Mesenchymal stem cell (in vitro differentiated cells and primary cell): ENCODE measurements at places on chromosomes 7 and 10.

GRCh38 chr10:43399320-43400310, 9.4 kb downstream of the HNRNPF start:
- H3K36me3 ChIP-seq: peaks cover 13% of the 10 kb centered on the region
- H3K4me3 ChIP-seq: no peak overlapping the region
- DNase-seq: peak; percentile 74

- H3K36me3 ChIP-seq: no peaks in the 10 kb centered on the region
- peaks cover 41% of the 10 kb centered on the region for H3K27me3 ChIP-seq
- H3K27ac ChIP-seq: no peak overlapping the region
These were observed 404.1 kb upstream of the MKI67 start for GRCh38 chr10:128530301-128530700.

DNA sequence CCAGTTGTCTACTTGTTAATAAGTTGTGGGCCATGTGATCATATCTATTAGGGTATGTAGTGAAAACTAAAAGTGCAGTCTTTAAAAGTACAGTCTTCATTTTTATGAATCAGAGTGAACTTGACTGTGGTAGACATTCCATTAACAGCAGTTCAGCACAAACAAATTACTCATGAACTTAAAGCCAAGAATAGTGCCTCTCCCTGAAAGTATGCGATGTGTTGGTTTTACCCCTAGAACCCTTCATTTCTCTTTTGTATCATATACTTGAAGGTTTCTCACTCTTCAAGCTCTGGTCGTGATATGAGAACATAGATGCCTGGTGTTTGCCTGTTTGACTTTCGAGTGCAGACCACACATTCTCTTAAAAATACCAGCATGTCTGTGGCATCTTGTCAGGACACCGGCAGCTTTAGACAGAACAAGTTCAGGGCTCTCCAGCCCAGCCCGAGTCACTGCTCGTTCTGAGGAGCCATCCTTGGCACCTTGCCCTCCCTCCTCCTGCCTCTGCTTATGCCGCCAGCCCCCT, 159.3 kb downstream of the LCOR start:
- H3K27ac ChIP-seq: peak overlapping the region; percentile 84
- no peak overlapping the region for H3K4me3 ChIP-seq
- peaks cover 19% of the 10 kb centered on the region for H3K4me1 ChIP-seq
- DNase-seq: peak; percentile 82
- H3K36me3 ChIP-seq: no peaks in the 10 kb centered on the region

GRCh38 chr7:36651404-36651803, 72.9 kb downstream of the AOAH start:
- DNase-seq: peak; percentile 21
- peak overlapping the region; percentile 36 for H3K27ac ChIP-seq
- H3K36me3 ChIP-seq: no peaks in the 10 kb centered on the region
- peaks cover 14% of the 10 kb centered on the region for H3K4me1 ChIP-seq

DNA sequence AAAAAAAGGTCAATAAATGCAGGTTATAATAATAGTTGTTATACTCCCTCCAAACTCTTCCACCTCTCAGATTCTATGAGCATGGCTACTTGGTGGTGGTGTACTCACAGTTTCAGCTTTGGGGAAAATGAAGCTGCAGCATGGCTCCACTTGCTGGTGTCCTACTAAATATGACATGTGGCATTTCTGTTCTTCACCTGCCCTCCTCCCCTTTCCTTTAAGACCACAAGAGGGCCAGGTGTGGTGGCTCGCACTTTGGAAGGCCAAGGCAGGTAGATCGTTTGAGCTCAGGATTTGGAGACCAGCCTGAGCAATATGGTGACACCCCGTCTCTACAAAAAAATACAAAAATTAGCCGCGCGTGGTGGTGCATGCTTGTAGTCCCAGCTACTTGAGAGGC, 101.1 kb downstream of the SLC37A3 start:
- H3K36me3 ChIP-seq: no peaks in the 10 kb centered on the region
- H3K4me3 ChIP-seq: no peak overlapping the region
- no peaks in the 10 kb centered on the region for H3K27me3 ChIP-seq
- H3K4me1 ChIP-seq: no peaks in the 10 kb centered on the region
- H3K27ac ChIP-seq: no peak overlapping the region

DNA sequence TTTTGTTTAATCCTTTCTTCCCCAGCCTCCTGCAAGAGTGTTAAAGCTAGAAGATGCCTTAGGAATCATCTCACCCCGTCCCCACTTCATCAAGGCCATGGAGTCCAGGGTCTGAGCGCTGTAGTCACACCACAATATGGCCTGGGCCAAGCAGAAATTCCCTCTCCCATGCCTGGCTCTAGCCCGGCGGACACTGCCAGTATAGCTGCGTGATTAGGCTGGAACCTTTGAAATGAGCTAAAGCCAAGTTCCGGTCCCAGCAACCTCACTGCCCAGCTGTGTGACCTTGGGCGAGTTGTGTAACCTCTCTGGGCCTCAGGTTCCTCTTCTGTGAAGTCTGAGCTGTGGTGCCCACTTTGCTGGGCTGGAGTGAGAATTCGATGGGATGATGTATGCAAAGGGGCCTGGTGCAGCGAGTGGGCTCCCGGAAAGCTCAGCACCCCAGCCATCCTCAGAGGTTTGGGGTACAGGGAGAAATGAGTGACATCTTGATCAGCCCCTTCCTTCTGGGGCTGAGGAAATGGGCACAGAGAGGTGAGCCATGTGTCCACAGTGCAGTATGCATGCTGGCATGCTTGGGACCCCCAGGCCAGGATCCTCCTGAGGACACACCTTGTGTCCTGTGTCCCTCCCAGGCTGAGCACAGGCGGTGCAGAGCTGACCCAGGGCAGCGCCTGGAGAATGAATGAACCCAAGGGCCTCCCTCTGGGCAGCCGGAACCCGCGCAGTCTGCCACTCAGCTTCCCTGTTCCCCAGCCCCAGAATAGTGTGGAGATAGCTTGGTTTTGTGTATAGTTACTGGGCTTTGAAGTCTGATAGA, 118.6 kb downstream of the ZMIZ1 start:
- peak overlapping the region; percentile 87 for H3K27ac ChIP-seq
- DNase-seq: no peak
- H3K4me1 ChIP-seq: peaks cover 82% of the 10 kb centered on the region
- no peaks in the 10 kb centered on the region for H3K27me3 ChIP-seq
- peaks cover 37% of the 10 kb centered on the region for H3K36me3 ChIP-seq

DNA sequence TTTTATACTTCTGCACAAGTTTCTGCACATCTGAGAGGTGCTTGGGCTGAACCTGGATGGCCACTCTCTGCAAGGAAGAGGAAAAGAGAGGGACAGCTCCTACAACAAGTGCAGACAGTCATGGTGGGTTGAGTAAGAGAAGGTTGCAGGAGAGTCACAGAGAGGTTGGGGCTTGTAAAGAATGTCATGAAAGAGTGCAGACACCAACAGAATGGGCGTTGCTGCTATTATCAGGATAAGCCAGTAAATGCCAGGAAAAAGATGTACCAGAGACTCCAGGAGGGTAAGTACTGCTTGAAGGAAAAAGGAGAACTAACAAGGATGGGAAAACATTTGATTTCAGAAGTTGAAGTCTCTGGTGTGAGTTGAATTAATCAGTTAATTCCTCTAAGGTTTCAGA, 77.8 kb upstream of the NRP1 start:
- DNase-seq: peak; percentile 23
- peaks cover 1% of the 10 kb centered on the region for H3K4me1 ChIP-seq
- no peaks in the 10 kb centered on the region for H3K27me3 ChIP-seq
- H3K27ac ChIP-seq: no peak overlapping the region

DNA sequence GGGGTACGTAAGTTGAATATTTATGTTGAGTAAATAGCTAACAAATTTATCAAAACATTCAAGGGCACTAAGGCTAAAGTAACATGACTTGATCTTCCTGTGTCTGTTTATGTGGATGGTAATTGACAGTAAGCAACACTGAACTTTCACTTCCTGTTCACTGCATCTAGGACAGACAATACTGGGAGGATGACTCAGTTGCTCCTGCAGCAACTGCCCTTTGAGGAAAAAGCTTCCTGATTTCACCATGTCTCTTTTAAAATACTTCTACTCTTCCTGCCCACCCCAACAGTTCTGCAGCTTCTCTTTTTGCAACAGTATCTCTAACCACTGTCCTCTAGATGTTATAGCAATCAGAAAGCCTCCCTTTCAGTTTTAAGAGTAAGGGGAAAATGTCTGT, 76.6 kb upstream of the HGF start:
- H3K36me3 ChIP-seq: no peaks in the 10 kb centered on the region
- no peak overlapping the region for H3K27ac ChIP-seq
- no peaks in the 10 kb centered on the region for H3K27me3 ChIP-seq
- DNase-seq: peak; percentile 93
- no peaks in the 10 kb centered on the region for H3K4me1 ChIP-seq
- H3K4me3 ChIP-seq: no peak overlapping the region

GRCh38 chr10:16893664-16894063, 76.4 kb upstream of the RSU1 start:
- H3K27me3 ChIP-seq: no peaks in the 10 kb centered on the region
- H3K4me1 ChIP-seq: peaks cover 10% of the 10 kb centered on the region
- no peak overlapping the region for H3K4me3 ChIP-seq
- no peak overlapping the region for H3K27ac ChIP-seq
- DNase-seq: no peak

- H3K4me1 ChIP-seq: peaks cover 5% of the 10 kb centered on the region
- DNase-seq: peak; percentile 3
- H3K27me3 ChIP-seq: peaks cover 6% of the 10 kb centered on the region
- no peaks in the 10 kb centered on the region for H3K36me3 ChIP-seq
- H3K4me3 ChIP-seq: no peak within 1 kb of the TSS
These were observed at the start of gene OLAH for GRCh38 chr10:15043674-15044073. Gene OLAH, plus strand, starts transcription at chr10:15043943. Its CDS starts 3,346 bp downstream, at chr10:15047289.

DNA sequence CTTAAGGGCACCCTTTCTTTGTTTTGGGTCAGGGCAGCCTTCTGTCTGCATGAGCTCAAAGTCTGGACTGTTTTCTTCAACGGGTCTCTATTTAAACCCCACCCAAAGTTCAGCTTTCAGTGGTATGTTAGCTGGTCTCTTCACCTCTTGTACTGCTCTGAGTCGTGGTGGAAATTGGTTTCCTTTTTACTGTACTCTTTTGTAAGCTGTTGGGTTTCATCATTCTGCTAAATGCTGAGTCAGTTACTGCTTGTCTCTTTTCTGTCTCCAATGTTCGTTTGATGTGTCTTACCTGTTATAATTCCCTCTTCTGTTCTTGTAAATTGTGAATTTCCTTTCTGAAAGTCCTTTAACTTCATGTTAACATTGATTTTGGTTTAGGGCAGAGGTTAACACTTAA, 64.1 kb upstream of the MALRD1 start:
- no peak for DNase-seq
- H3K27ac ChIP-seq: no peak overlapping the region
- no peaks in the 10 kb centered on the region for H3K36me3 ChIP-seq
- H3K4me1 ChIP-seq: no peaks in the 10 kb centered on the region

GRCh38 chr7:45892407-45893035, 4.2 kb downstream of the IGFBP1 start:
- H3K27me3 ChIP-seq: no peaks in the 10 kb centered on the region
- DNase-seq: no peak
- H3K4me1 ChIP-seq: peaks cover 14% of the 10 kb centered on the region
- no peak overlapping the region for H3K27ac ChIP-seq

- no peaks in the 10 kb centered on the region for H3K27me3 ChIP-seq
- peaks cover 4% of the 10 kb centered on the region for H3K4me1 ChIP-seq
- no peak overlapping the region for H3K4me3 ChIP-seq
- no peaks in the 10 kb centered on the region for H3K36me3 ChIP-seq
- H3K27ac ChIP-seq: no peak overlapping the region
- no peak for DNase-seq
These were observed 39.4 kb downstream of the PLAU start for GRCh38 chr10:73950155-73950948.

GRCh38 chr10:124255556-124255955, 162.2 kb upstream of the CHST15 start:
- H3K4me3 ChIP-seq: no peak overlapping the region
- peak; percentile 9 for DNase-seq
- H3K4me1 ChIP-seq: no peaks in the 10 kb centered on the region
- no peaks in the 10 kb centered on the region for H3K36me3 ChIP-seq

- DNase-seq: no peak
- H3K4me3 ChIP-seq: no peak overlapping the region
- H3K27ac ChIP-seq: no peak overlapping the region
- no peaks in the 10 kb centered on the region for H3K36me3 ChIP-seq
- peaks cover 4% of the 10 kb centered on the region for H3K4me1 ChIP-seq
These were observed 36.3 kb downstream of the STRA8 start for GRCh38 chr7:135269921-135270320.

DNA sequence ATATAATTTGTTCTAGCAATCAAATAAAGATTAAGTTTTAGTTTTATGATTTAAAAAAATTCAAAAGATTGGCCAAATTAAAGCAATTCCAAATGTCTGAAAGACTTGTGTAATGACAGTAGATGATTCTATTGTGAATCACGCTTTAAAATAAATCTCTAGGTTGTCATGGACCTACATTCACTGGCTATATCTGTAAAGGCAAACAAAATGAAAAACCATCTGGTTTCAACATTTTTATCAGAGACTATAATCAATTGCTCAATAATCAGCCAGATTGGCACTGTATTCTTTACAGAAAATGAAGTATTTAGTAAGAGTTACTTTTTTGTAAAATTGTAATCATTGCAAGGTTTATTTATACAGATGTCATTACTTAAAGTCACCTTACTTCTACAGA, 60.7 kb downstream of the DGKB start:
- H3K4me3 ChIP-seq: no peak overlapping the region
- H3K27me3 ChIP-seq: no peaks in the 10 kb centered on the region
- no peaks in the 10 kb centered on the region for H3K4me1 ChIP-seq
- DNase-seq: no peak
- H3K27ac ChIP-seq: no peak overlapping the region

DNA sequence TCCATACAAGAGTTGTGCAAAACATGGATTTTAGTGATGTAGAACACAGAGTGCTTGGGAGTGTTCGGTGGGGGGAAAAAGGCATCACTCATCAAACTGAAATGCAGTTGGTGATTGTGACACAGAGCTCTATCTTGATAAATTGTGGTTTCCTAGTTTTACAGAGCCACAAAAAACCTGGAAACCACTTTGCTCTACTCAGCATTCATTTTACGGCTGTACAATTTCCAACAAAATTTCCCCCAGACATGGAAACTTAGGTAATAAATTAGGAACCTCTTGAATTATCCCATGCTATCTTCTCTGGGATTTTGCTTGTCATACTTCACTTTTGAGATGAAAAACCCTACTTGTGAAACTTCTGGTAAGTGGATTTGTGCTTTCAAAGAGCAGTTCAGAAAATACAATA, 614.9 kb upstream of the FZD8 start:
- no peak overlapping the region for H3K27ac ChIP-seq
- H3K36me3 ChIP-seq: no peaks in the 10 kb centered on the region
- no peaks in the 10 kb centered on the region for H3K27me3 ChIP-seq
- peak; percentile 87 for DNase-seq
- no peaks in the 10 kb centered on the region for H3K4me1 ChIP-seq

- H3K27ac ChIP-seq: no peak overlapping the region
- no peaks in the 10 kb centered on the region for H3K36me3 ChIP-seq
- peaks cover 19% of the 10 kb centered on the region for H3K27me3 ChIP-seq
- DNase-seq: no peak
- H3K4me1 ChIP-seq: peaks cover 5% of the 10 kb centered on the region
- no peak overlapping the region for H3K4me3 ChIP-seq
These were observed 7.0 kb downstream of the CALHM3 start for GRCh38 chr10:103472005-103472404.
